ENCODE measurements at places on chromosomes 2 and 18. TPM values are rescaled to one million over a fixed set of nuclear protein-coding genes. Genes with fewer than 3 reads are reported as not detected.

Gene ANKRD30B
- 0.02 TPM for total RNA-seq

Gene MOB4
- total RNA-seq: 27.4 TPM

Gene STRADB
- 24.2 TPM for total RNA-seq

Gene IL18R1
- 1.0 TPM for total RNA-seq

Gene GREB1L
- total RNA-seq: 1.4 TPM

Gene PASK
- total RNA-seq: 8.7 TPM

Gene YWHAQ
- 716 TPM for total RNA-seq

Gene HOXD12
- total RNA-seq: not detected

Gene SFT2D3
- total RNA-seq: 6.9 TPM

Gene FLACC1
- total RNA-seq: 0.18 TPM

Gene DES
- total RNA-seq: 0.06 TPM

Gene OSR1
- 8.9 TPM for total RNA-seq

Gene BOD1L2
- total RNA-seq: not detected

Gene SERPINE2
- total RNA-seq: 201 TPM

Gene IHH
- total RNA-seq: 0.22 TPM

Gene CREG2
- 10.6 TPM for total RNA-seq

Gene GYPC
- not detected for total RNA-seq

Gene ZNF892
- total RNA-seq: 0.17 TPM

Gene AMER3
- not detected for total RNA-seq

Gene MYL12A
- total RNA-seq: 338 TPM
